Mammary epithelial cell (primary cell): ENCODE measurements at places on chromosomes 2 and 18.
A peak's percentile ranks its signal among the peaks of the same experiment; 100 is the strongest.

DNA sequence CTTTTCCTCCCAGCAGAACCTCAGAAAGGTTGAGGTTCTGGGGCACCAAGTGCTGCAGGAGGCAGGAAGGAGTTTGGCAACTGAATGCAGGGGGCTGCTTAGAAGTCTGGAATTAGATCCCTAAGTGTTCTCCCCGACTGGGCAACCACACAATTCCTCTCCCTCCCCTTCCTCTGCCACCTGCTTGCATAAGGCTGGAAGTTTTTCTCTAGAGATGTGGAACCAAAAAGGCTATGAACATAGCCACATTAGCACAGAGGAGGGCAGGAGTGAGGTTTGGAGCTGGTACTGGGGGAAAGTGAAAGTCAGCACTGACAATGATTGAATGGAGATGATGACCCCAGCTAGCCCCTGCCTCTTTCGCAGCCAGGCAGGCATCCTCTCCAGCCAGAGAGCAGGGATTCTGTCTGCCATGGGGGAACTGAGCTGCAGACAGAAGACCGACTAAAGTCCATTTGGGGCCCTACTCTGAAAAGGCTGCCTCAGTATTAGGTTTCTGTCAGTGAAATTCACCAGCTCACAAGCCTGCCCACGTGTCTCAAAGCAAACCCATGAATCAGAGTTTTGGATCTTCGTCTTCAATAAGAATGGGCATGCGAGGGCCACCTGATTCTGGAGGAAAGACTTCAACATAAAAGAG is 87.9 kb upstream of the ITGA6 start:
- peak; percentile 33 for DNase-seq

DNA sequence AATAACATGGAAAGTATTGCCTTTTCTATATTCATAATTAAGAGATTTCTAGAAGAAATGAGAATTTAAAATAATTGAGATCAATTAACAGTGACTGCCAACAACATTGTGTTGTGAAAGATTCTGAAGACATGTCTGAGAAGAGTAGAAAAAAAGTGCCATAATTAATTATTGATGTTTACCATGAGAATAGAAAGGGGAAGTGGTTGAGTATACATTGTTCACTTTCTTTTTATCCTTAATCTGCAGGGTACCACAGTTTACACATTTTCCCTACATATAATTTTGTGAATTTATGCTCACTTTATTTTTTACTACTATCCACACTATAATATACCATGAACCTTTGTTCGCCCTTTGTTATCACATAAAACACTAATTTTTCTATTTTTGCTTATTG is 47.1 kb upstream of the UBE2E3 start:
- DNase-seq, result no peak

- no peak for DNase-seq
Measured at GRCh38 chr2:62658891-62659290, 46.6 kb upstream of the EHBP1 start.

DNA sequence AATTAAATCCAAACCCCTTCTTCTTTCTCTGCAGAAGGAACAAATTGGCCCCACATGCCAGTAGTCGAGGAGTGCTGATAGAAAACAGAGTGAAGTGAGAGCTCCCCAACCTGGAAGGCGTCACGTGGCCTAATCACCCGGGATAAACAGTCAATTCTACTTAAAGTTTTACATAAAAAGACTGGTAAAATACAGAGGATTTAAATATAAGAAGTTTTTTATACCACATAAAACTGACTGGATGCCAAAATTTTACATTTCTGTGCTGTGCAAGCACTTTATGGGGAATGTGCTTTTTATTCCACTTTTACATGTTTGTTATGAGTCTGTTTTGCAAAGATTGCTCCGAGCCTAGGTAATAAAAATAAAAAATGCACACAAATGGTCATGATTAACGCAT is 1586.8 kb upstream of the ACVR2A start:
- no peak for DNase-seq

GRCh38 chr2:70714141-70714905 is 53.7 kb downstream of the ADD2 start:
- no peak for DNase-seq

DNA sequence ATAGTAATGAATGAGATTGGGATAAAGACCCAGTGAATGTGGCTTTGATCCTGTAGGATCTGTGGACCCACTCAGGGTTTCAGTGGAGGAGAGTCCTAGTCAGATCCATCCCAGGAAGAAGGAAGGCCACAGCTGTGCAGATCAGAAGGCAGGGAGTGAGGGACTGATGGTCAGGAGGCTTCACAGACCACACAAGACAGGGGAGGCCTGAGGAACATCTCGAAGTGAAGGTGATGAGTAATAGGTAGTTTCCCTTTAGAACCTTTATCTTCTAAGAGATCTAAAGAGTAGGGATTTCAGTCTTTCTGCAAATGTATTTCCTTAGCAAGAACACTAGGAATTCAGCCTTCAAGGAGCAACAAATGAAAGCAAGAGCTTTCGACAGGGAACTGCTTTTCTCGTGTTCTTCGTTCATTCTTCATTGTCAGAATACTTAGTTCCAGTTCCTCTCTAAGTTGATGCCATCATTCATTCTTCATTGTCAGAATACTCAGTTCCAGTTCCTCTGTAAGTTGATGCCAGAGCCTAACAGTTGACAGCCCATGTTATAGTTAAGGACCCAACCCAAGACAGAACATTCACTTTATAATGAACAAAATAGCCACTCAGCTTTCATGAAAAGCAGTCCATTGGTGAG is 150.2 kb upstream of the EPAS1 start:
- DNase-seq, result peak; percentile 58

DNA sequence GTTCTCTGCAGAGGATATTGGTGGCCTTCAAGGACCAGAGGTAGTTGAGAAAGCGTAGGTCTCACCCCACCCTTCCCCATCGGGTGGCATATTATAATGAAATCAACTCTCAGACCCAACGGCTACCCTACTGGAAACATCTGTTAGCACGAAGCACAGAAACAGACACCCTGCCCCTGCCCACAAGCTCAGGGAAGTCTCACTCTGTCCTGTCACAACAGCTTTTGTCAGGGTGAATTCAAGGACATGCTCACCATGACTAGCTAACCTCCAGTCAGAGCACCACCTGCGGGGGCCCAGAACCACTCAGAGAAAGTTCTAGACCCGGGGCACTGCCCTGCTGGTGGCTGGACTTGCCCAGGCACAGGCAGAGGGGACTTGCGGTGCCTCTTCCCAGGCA is 3.5 kb upstream of the B3GNT7 start:
- DNase-seq, result no peak

GRCh38 chr2:75577280-75577679 is 16.5 kb upstream of the EVA1A start:
- peak; percentile 44 for DNase-seq

DNA sequence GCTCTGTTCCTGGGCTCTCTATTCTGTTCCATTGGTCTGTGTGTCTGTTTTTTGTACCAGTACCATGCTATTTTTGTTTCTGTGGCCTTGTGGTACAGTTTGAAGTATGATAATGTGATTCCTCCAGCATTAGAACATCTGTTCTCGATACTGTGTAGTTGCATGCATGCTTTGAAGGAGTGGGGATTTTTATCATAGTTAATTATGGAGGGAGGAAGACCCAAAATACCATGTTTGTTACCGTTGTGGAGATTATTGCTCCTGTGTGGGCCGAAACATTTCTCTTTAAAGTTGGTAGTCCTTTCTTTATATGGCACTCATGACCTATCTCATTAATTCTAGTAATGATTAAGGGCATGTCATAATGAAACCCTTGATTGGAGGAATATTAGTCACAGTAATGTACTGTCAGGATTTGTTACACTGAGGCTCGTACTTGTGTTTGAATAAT is 87.6 kb downstream of the TTC27 start:
- peak; percentile 40 for DNase-seq

GRCh38 chr2:152466980-152467676 is 132.2 kb downstream of the FMNL2 start:
- DNase-seq, result peak; percentile 79

DNA sequence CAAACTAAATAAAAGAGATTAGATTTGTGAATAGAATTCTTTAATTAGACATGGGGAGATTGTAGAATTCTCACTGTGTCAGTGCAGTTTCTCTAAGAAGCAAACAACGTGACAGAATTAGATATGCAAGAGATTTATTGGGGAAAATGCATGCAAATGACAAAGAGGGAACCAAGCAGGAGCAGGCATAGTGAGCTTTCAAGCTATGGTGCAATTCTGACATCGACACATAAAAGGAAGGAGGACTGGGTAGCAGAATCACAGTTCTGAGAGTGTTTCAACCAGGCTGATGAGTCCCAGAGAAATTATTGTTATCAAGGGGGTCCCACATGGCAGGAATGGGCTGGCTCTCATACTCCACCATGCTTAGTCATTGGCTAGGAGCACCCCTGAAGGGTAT is 338.4 kb downstream of the FIGN start:
- no peak for DNase-seq
